ENCODE measurements at places on chromosomes 4 and X.

DNA sequence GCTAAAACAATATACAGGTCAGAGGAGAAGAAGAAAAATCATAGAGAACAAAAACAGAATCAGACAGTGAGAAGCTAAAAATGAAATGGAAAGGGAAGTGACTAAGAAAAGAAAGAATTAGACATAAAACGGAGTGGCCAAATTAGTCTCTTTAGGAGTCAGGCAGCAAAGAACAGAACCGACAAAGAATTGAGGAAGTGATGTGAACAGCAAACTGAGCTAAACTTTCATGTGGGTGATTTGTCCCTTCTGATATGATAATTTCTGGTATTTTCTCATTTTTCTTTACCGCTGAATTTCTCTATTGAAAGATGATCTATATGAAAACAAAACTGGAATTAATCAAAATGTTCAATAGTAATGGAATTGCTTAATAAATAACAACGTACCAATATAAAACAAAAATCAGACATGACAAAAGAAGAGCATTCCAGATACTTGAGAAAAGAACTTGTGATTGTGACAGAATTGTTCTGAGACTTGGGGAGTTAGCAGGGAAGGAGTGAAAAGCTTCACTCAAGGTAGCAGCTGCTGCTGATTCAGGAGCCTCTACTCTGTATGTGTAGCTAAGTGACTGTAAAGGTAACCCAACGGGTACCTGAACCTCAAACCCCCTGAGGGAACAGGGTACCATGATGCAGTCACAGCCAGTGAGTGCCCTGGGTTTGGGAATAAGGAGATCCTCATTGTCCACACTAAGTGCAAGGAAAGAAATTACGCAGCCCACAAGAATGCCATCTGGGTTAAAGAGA, 8.8 kb downstream of the TAPT1 start:
- DNase-seq: no peak

DNA sequence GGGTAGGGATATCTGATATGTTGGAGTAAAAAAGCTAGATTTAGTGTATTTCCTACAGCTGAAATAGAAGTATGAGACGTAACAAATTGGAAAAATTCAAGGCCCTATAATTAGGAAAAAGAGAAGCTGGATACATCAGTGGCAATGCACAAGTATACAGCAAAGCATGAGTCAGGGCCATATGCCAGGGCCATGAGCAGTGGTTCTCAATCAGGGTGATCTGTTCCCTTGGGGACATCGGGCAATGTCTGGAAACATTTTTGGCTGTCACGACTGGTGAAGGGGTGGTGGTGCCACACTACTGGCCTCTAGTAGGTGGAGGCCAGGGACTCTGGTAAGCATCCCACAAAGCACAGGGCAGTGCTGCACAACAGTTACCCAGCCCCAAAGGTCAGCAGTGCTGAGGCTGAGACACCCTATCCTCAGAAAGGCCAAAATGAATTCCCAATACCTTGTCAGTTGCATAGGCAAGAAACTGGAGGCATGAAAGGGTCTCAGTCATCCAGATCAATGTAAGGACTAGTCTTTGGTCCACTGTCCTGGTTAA, 36.8 kb upstream of the NAP1L5 start:
- DNase-seq: no peak

DNA sequence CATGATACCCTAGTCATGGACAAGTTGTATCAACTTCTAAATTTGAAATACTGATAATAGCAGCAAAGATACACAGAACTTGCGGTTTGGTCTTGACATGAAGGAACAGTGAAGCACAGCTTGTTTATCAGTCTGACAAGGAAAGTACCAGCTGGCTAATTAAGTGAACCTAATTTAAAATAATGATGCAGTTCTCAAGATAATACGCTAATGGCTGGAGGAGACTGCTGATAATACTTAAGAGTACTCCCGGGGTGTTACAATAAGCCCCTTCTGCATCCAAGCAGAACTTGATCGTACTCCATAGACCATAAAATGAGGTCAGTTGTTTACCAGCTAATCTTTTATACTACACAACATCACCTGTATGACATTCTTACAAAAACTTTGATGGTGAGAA, 697.5 kb downstream of the FSTL5 start:
- DNase-seq: no peak

DNA sequence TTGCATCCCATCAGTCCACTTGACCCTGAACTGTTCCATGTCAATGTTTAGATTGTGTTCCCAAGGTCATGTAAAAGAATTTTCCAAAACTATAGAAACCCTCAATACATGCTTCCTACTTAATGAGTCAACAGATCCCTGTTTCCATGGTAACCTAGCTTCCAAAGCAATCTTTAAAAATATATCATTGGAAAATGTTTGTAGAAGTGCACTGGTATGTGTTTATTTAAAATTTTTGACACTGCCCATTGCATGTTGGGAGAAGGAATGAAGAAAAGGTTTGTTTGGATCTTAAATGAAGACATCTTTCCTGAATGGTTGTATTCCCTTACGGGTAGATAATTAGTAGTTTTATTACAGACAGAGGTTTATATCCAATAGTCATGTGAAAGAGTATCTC, 345.3 kb downstream of the GABRG1 start:
- no peak for DNase-seq

DNA sequence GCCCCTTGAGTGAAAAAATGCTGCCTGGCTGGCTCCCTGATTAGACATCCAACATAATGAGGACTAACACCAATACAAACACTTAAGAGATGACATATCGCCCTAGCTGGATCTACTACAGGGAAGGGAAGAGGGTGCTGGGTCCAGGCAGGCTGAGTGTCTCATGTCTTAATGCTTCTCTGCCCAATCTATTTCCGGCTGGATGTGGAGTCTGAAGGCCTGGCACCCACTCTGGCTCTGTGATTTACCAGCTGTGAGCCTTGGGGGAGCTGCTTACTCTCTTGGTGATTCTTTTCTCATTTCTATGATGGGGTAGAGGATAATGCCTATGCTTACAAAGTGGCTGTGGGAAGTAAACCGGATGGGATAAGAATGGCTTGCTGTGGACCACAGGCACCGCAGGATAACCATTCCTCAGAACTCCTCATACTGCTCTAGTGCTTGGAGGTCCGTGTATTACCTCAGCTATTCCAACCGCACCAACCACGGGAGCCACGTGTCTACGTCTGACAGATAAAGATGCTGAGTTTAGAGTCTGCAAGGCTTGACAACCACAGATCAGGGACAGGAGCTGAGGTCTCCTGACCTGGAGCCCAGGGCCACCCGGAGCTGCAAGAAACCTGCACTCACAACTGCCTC, 161.7 kb downstream of the AFAP1 start:
- DNase-seq: no peak

DNA sequence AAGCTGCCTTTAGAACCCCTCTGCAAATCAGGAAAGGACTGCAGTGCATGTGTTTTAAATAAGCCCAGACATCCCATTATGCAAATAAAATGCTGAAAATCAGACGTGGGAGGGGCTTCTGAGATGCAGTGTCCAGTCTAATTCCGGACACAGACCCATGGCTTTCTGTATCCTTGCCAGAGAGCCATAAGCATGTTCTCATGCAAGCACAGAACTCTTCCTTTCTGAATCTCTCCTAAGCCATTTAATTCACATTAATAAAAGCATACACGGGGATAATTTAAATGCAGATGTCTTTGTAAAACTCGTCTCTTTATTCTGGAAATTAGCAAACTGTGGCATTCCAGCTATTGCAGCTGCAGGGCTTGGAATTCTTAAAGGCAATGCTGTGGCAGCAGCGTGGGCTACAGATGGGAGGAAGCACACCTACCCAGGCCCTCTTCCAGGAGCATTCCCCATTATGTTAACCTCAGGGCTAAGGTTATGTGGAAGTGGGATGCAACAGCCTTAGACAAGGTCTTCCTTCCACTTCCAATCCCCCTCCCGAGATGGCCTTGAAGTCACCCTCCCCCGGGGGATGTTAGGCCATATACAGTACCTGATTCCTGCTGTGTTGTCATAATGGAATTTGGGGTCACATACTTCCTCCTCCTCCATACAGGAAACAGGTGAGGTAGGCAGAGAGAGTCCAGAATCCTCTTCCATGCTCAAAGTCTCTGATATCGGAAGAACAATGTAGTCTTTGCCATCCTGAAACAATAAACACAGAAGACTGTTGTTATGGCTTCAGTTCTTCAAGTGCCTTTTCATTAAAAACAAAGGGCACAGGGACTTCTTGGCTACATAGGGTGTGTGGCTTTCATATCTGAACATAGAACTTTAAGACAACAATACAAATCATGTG, 38.1 kb downstream of the KDR start:
- DNase-seq: peak; percentile 8

GRCh38 chr4:7980036-7980435, 40.4 kb upstream of the AFAP1 start:
- DNase-seq: no peak

DNA sequence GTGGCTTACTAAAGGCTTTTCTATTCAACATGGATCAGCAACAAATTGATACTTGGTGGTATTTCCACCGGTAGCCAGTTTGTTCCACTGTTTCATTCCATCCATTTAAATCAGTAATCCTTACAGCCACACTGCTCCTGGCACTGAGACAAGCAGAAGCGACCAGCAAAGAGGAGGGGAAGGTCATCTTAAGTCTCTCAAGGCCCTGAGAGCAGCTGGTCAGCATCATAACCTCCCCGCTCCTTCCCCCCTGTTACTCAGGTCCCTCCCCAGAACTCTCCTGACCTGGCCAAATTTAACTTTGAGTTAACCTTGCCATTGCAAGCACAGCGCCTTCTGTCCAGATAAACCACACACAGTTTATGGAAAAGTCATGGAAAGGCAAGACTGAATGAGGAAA, 331.3 kb upstream of the KLF3 start:
- no peak for DNase-seq

DNA sequence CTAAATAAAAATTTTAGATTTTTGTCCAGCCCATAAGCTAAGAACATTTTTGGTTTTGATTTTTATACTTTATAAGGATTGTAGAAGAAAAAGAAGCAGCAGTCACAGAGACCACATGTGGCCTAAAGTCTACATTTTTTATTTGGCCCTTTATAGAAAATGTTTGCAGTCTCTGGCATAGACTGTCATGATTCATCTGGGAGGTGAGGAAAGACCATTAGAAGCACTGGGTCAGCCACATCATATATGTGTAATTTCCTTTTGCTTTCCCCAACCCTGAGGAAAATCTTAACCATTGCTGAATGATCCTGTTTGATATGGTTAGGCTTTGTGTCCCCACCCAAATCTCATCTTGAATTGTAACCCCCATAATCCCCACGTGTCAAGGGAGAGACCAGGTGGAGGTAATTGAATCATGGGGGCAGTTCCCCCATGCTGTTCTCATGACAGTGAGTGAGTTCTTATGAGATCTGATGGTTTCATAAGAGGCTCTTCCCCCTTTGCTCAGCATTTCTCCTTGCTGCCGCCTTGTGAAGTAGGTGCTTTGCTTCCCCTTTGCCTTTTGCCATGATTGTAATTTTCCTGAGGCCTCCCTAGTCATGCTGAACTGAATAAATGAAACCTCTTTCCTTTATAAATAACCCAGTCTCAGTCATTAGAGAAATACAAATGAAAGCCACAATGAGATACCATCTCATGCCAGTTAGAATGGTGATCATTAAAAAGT, 12.1 kb upstream of the COPS4 start:
- no peak for DNase-seq

DNA sequence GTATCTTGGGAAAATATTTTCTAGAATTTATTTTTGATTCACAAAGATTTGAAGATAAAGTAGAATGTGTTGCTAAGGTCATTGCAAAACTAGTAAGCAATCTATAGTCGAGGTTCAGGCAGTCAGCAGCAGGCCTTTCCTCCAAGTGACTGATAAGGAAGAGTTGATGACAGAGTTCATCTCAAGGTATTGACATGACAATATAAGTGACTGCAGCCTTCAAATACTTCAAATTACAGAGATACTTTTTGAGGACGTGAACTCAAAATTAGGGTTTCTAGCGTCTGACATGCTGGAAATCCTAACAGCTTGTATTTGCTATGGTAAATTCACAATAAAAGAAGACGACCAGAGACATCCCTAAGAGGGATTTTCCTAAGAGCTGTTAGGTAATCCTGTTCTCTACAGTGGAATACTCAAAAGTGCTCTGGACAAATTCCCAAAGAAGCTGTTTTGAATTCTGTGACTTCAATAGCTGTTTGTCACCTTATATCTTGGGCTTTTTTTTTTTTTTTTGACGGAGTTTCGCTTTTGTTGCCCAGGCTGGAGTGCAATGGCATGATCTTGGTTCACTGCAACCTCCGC, 7.4 kb downstream of the ARHGAP10 start:
- DNase-seq: no peak

DNA sequence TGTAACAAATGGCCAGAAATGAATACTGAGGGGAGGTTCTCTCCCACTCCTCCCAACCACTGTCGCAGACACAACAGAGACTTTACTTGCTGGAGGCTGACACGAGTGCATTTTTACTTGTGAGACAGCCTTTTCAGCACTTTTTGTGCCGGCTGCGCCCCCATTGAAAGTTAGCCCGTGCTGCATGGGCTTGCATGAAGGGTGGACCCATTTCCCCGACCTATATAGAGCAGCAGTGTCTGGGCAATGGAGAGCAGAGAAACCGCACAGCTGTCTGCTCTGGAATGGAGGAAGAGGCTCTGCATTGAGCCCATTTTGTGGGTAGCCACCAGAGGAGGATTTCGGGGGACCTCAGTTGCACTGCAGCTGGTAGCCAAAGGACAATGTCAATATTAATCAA, 208.8 kb downstream of the UGT8 start:
- DNase-seq: no peak

DNA sequence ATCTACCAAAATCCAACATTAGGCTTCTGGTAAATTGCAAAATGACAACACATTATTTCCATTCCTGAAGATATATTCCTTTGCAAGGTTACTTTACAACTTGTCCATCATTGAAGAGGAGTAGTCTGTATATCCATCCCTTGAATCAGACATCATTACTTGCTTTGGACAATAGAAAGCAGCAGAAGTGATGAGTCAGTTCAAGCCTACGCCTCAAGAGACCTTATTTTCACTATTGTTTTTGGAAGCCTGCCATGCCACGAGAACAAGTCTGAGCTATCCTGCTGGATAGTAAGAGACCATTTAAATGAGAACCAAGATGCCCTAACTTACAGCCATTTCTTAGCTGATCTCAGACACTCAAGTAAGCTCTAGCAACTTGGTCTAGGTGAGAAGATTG, 246.0 kb upstream of the HHIP start:
- DNase-seq: peak; percentile 67

- no peak for DNase-seq
Measured at GRCh38 chrX:69291116-69291515, 125.9 kb upstream of the PJA1 start.

DNA sequence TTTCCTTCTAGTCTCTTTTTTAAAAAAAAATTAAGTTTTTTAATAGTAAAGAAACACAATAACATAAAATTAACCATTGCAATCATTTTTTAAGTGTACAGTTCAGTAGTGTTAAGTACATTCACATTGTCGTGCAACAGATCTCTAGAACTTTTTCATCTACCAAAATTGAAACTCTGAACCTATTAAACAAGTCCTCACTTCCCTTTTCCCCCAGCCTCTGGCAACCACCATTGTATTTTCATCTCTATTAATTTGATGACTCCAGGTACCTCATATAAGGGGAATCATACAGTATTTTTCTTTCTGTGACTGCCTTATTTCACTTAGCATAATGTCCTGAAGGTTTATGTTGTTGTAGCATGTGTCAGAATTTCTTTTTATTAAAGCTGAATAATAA, 31.8 kb downstream of the MSL3 start:
- DNase-seq: no peak

GRCh38 chr4:37780444-37781130, 45.9 kb upstream of the PGM2 start:
- peak; percentile 8 for DNase-seq
